ENCODE measurements at places on chromosomes 1 and 21.

DNA sequence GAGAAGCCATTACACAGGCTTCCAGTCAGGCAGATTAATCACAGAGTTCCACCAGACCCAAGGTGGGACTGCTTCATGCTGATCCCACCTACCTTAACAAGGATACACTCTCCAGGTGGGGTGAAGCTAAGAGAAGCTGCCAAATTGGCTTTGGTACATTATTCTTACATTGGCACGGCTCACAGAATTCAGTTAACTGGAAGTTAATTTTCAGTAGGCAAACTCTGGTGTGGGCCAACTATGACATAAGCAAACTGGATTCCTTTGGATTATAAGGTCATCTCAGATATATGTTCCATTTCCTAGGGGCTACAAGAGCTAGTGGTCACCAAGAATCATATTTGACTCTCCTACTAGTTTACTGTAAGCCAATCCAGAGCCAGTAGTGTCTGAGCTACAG is 448.8 kb upstream of the BEND5 start:
- no peak for DNase-seq

DNA sequence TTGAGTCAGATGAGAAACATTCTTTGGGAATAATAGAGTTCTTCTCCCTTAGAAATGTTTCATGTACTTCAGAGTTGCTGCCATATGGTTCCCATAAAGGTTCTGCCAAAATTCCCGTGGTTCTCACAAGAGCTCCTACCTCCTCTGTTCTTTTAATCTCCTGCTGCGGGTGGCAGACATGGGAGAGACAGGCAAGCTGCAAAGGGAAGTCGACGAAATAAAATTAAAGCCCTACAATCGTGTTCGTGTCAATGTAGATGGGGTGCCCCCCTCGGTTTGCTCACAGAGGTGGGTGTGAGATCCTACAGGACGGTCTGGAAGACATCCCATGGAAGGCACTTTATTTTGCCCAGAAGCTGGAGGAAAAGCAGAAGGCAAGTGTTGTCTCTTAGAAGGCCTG is 276.0 kb downstream of the RWDD3 start:
- no peak for DNase-seq

GRCh38 chr1:16986962-16987361 is 6.5 kb upstream of the MFAP2 start:
- DNase-seq: no peak

GRCh38 chr1:71492298-71493041 is 411.6 kb upstream of the ZRANB2 start:
- no peak for DNase-seq

- peak; percentile 86 for DNase-seq
Observed at GRCh38 chr1:84301004-84301784, at the start of gene SAMD13. Gene SAMD13 (plus strand): TSS chr1:84301708. CDS start chr1:84303235, 1,527 bp downstream.

DNA sequence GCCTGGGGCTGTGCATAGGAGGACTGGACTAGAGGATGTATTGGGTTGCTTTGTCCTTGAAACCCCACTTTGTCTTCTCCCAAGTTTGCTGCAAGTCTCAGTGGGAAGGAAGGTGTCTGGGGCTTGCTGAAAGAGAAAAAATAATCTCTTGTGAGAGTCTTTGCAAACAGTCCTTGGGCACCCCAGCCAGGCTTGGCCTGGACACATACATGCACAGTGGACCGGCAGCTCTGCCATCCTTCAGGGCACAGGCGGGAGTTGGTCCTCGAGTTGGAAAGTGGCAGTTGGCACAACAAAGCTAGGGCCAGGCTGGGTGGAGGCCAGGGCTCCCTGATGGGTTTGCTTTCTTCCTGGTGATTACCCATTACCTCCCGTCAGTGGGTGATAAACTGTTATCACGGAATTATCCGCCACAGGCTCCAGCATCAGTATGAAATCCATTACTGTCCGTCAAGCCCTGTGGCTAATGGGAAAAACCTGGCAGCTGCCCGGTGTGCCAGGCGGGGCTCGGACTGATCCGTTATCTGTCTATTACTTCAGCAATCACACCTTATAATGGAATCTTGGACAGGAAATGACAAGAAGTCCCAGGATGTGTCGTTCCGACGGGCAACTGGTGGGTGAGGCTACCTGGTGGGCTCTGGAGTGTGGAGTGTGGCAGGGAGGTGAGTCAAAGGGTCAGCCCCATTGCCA is 265.7 kb downstream of the GRIK3 start:
- peak; percentile 77 for DNase-seq

- no peak for DNase-seq
Observed at GRCh38 chr1:78678324-78678723, 28.7 kb downstream of the IFI44 start.

- DNase-seq: no peak
Observed at GRCh38 chr21:25428537-25428936, 178.7 kb downstream of the MRPL39 start.

- no peak for DNase-seq
Observed at GRCh38 chr1:68819190-68819829, 322.4 kb upstream of the DEPDC1 start.

- DNase-seq: no peak
Observed at GRCh38 chr1:183583466-183583865, 6.8 kb downstream of the NCF2 start.

DNA sequence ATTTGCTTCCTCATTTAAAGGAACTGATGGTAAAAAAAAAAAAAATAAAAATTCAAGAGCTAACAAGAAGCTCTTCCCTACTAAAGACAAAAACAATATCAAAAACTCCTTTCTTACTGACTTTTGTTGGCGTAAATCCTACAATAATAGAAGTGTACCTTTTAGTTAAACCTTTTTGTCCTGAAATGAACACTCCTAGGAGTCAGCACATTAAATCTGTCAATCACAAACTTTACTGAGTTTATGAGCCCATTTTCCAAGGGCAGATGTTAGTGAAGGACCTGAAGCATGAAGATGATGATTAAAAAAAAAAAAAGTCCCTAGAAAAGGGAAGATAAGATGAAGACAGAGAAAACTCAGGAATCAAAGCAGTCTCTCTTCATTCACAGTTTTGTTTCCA is 22.6 kb upstream of the DDX59 start:
- DNase-seq: no peak

GRCh38 chr1:223538981-223539380 is 126.5 kb downstream of the CAPN8 start:
- DNase-seq: no peak

GRCh38 chr21:18340387-18340942 is 63.1 kb downstream of the TMPRSS15 start:
- no peak for DNase-seq

DNA sequence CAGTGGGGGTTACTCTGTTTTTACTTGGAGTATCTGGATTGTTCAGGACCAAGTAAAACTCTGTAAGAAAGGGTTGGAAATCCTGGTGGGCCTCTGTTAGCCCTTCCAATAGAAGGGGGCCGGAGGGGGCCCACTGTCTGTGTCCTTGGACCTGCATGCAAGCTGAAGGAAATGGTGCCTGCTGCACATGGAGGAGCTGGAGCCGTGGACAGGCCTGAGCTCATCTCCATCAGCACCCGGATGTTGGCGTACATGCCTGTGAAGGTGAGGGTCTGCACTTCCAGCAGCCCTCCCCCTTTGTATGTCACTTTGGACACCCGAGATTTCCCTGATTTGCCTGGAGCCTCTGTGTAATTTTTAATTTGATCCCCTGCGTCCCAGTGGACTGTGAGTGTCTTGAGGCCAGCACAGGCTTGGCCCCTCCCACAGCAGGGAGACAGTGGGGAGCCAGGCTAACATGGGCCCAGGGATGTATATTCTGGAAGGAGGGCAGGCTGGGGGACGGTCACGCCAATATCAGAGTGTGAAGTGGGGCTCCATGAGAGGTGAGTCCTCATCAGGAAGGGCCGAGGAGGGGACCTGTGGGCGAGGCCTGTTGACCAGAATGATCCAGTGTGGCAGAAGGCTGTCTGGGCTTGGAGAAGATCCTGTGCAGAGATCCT is 16.8 kb downstream of the GALNT2 start:
- no peak for DNase-seq

DNA sequence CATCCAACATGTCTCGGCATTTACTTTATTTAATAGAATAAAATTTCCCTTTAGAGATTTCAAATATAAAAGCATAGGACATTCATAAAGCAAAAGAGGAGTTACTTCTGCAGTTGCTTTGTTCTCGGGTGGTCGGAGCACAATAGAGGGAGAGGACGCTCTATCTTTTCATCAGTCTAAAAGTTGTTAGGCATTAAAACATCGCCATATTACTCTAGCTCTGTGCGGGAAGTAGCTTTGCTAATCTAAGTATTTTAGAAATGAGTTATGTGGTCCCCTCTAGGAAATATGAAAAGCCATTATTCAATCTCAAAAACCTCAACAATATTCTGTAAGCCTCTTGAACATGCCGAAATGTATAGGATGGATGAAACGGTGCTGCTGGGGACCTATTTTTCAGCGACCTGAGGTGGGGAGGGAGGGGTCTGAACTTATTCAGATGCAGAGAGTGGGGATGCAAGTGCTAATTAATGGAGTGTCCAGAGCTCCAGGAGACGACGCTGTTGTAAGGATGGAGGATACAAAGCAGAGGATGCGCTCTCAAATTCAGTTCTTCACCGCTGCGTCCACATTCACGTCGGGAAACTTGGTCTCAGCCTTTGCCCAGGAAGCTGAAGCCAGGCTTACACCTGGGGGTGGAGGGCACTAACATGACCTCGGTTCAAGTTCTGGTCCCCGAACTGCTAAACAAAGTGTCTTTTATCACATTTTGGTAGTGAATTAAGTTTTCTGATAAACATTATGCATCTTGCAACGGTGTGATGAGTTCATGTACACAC is 6.3 kb downstream of the CDKN2C start:
- DNase-seq: peak; percentile 97

- no peak for DNase-seq
Observed at GRCh38 chr21:29195981-29196669, 65.7 kb downstream of the MAP3K7CL start.

GRCh38 chr1:12527564-12527963 is 90.4 kb downstream of the DHRS3 start:
- no peak for DNase-seq

- DNase-seq: no peak
Observed at GRCh38 chr1:151026460-151026859, 9.9 kb upstream of the BNIPL start.

DNA sequence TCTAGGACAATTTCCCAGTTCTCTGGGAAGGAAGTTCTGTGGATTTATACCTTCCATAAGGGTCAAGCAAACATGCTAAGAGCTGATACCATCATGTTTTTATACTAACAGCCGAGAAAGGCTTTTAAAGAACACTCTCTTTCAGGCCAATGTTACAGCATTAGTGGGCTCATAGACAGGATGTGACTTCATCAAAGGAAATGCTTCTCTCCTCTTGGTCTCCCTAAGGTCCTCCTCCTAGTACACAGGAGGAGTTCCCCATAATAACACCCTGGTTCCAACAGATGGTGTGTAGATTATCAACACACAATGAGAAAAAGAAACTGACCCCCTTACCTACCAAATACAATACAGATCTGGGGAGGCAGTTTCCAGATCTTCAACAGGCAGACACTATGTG is 26.7 kb upstream of the GLIS1 start:
- DNase-seq: no peak

DNA sequence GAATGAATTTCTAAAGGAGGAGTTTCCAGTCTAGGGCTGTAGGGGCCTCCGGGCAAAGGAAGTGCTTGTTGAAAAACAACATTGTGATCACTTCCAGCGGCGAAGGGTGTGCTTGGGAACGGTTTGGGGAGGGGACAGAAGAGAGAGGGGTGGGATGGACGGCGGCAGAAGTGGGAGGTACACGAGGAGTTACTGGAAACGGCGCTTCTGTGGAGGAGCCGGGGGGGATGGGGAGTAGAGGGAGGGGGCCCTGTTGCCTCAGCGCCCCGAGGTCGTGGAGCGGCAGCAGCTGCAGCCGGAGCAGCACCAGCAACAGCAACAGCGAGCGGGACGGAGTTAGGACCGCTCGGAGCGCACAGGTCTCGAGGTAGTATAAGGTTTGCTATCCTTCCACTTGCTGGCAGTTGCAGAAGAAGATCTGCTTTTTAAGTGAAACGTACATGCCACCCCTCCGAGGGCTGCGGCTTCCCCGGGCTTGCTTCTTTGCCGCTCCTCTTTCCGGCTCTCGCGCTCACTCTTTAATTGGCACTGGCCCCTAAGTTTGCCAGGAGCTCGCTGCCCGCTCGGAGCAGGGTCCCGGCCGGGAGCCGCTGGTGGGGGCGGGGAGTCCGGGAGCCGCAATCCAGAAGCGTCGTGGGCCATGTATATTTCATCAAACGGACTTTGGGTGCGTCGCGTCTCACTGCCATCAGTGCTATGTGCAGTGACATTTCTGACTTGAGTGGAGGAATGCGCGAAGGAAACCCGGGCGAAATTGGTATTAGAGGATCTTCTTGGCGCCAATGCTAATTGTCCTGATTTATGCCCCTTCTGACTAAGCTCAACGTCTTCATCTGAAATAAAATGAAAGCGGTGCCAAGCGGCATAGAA is 771 bp upstream of the NTNG1 start:
- no peak for DNase-seq

DNA sequence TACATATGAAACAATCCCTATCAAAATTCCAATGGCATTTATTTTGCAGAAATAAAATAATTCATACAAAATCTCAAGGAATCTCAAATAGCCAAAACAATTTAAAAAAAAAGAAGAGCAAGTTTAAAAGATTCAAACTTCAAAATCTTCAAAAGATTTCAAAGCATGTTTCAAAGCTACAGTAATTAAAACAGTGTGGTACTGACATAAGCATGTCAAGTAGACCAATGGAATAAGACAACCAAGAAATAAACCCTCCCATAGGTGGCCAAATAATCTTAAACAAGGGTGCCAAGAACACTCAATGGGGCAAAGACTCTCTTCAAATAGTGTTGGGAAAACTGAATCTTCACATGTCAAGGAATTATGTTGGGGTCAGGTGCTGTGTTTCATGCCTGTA is 28.0 kb upstream of the UCK2 start:
- no peak for DNase-seq

DNA sequence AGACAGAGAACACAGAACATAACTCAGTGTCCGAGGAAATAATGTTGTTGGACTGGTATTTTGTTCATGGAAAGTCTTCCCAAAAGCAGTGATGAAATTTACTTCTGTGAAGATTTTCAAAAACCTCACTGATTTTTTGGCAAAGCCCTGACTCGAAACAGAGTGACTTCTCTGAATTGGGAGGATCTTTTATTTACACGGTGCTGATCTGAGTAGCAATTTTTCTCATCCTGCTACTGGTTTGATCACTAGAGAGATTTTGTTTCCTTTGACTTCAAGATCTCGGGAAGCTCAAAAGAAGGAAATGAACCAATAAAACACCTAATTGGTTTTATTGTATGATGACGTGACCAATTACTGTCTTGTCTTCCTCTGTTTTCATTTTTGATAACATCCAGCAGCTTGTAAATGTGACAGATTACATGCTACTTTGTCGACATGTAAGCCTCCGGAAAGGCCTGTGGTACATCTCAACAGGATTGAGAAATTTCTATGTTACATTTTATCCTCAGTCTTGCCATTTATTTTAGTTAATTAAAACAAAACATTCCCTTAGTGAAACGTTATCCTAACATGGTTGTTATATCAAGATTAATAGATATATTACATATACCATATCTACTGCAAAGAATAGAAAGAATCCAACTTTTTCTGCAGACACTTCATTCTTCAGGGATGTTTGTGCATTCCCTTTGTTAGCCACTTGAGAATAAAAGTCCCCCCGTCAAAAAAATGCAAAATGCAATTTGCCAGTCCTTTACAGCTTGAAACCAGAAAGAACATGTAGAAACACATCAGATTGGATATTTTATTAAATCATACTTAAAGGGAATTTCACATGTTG is 42.8 kb upstream of the IFI44L start:
- no peak for DNase-seq

All from NCI-H2029 treated with DMSO at 0.1 percent for 48 hours (cell line).